T follicular helper cell (primary cell): ENCODE measurements at places on chromosomes 4 and X.

- no peak for DNase-seq
Measured at GRCh38 chr4:159138436-159138835, 35.6 kb downstream of the RAPGEF2 start.

GRCh38 chrX:480861-481417, 94.2 kb upstream of the PPP2R3B start:
- DNase-seq: no peak

DNA sequence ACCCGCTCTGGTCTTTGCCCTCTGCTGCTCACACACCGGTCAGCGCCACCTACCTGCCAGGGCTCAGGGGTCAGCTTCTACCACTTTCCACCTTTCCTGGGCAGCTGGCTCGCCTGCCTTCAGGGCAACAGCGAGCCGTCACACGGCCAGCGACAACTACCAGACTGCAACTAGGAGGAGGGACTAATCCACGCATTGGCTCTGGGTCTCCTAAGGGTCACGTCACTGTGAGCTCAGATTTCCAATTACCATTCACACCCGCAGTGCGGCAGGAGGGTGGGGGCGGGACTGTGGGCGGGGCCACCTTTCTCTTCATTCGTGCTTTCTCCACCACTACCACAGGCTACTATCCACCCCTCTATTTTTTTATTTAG, at the start of gene BEX5:
Gene BEX5 (minus strand): TSS at position 172 of the 374 bp plus-strand sequence. CDS start 1,712 bp downstream, outside the sequence.
- DNase-seq: peak; percentile 49

- DNase-seq: no peak
Measured at GRCh38 chrX:23820235-23820782, 37.3 kb downstream of the SAT1 start.

DNA sequence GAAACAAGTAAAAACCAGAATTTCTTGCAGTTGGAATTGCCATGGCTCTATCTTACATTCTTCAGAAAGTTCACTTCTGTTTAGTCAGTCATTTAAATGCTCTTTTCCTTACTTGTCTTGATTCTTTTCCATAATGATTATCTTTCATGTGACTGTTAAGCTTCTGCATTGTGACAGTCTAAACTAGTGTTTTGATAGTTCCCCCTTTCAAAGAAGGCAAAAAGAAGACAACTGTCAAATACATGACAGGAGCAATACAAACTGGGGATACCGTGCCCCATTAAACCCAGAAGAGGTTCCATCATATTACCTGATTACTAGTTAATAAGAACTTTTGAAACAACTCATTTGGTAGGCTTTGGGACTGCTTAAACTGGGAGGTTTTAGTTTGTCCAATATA, 476.2 kb downstream of the PCDH19 start:
- no peak for DNase-seq

DNA sequence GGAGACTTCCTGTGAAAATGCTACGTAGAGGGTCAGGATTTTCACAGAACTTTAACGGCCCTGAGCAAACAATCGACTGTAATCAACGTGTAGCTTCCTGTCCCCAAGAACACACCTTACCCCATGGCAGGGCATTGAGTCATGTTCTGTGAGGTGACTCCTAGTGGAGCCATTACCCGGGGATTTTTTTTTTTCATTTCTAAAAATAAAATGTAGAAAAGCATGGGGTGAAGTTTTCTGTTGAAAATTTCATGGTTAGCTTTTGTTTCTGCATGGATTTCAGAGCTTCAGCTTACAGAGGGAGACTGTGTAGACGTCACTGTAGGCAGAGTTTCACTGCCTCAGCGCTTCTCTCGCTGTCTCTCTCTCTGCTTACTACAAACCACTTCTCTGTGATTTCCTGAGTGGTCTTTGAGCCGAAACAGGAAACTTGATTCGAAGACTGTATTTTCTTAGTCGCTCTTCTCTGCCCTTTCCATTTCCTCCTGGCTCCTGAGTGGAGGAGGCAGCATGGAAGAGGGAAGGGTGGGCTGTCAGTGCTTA, 111.7 kb downstream of the NFKB1 start:
- peak; percentile 30 for DNase-seq
